ENCODE measurements at places on chromosomes 1 and 21.
A peak's percentile ranks its signal among the peaks of the same experiment; 100 is the strongest.

DNA sequence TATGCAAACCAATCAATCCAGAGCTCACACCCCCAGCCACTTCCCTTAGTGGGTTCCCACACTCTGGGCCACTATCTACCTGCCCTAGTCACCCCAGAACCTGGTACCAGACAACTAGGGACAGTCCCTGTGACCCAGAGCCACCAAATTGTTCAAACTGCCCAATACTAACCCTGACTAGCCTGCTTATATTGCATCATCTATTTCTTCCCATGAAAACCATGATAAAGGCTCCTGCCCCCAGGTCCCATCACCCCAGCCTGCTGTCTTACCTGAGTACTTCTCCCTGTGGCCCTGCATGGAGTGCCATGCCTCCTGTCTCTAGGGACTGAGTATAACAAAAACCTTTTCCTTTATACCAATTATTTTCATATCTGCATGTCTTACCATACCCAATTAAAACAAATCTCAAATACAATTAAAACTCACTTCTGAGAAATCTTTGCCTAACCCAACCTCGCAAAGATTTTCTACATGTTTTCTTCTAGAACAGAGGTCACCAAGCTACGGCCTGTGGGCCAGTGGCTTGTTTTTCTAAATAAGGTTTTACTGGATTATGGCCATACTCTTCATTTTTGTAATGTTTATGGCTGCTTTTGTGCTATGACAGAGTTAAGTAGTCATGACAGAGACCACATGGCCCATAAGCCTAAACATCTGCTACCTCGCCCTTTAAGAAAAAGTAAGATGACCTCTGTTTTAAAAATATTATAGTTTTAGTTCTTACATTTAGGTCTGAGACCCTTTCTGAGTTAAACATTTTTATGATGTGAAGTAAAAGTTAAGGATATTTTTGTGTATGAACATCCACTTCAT lies 31.0 kb upstream of the NID1 start:
- no peak for DNase-seq

DNA sequence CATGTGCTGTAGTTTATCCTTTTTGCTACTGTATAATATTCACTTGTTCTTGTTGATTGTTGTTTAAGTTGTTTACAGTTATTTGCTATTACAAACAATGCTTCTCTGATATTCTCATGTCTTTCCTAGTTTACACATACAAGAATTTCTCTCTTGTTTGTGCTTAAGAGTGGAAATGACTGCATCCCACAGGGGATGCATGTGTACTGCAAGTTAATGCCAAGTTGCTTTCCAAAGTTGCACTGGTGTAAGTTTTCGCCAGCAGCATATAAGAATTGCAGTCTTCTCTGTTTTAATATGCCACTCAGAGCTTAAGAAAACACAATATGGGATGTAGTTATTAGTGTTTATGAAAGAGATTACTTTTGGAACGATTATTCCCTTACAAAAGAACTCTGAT lies 97.7 kb downstream of the NEK7 start:
- DNase-seq: no peak

DNA sequence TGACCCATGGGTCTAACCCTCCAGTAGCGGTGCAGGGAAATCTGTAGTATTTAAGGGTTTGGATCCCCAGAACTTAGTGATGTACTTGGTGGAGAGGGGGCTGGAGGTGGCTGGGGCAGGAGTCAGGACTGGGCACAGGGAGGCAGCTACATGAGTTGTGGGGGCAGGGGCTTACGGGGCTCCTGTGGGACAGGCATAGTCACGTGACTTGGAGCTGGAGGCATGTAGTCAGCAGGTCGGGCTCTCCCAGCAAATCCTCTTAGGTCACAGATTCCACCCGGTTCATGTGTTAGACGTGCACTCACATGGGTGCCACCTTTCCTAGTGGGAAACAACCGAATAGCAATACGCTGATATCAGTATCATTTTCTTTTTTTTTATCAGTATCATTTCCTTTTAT lies 112.1 kb downstream of the PCP4 start:
- no peak for DNase-seq

DNA sequence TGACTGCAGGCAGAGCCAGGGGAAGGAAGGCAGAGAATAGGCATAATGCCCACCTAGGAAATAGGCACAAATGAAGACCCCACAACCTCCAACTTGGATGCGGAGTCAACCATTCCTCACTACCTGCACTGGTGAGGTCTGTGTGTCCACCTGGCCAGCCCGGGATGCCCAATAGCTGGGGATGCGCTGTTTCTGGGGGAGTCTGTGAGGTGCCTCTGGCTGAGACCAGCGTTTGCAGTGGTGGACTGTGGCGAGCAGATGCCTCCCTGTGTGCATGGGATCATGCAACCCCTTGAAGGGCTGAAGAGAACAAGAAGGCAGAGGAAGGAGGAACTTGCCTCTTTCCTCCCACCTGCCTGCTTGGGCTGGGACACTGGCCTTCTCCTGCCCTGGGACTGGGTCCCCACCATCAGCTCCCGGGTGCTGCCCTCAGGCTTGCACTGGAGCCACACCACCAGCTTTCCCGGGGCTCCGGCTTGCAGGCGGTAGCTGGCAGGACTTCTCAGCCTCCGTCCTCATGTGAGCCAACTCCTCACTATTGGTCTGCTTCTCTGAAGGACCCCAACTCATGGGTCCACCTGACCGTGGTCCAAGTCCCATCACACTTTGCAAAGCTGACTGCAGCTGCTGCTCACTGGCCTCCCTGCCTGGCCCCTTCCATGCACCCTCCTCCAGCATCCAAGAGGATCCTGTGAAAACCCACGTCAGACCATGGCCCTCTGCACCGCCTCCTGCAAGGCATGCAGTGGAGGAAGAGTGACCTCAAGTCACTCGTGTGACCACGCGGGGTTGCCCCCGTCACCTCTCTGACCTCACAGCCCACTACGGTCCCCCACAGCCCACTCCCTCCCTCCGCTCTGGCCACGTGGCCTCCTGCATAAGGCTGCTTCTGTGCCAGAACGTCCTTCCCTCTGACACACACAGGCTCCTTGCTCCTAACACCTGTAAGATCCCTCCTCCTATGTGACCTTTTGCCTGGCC lies 2.7 kb upstream of the PDE9A start:
- no peak for DNase-seq

DNA sequence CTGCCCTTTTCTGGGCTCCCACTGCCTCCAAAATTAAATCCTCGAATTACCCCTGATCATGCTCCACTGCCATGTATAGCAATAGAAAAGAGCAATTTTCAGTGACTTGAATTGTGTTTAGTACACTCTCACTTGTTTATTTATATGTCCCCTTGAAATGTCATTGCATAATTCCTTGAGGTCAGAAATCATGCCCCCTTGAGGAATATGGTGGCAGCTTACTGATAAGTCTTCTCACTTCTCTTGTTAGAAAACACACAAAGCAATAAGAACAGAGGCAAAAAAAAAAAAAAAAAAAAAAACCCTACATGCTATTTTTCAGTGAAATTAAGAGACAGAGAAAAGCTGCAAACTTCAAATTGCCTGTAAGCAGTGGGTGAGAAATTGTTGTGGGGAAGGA lies 37.5 kb downstream of the GPR88 start:
- no peak for DNase-seq

DNA sequence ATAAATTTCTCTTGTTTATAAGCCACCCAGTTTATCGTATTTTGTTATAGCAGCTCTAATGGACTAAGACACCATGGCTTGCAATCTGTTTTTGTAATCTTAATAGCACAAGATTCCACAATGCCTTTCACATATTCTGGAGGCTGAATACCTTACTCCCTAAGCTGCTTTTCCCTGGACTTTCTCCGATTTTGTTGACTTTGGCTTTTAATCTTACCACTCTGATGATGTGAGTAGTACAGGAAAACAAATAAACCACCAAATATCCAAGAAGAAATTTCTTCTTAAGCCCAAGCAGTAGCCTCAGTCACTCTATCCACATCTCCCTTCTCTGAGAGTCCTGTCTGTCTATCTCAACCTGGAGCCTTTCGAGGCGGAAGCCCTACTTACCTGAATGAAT lies 838.6 kb downstream of the LTN1 start:
- DNase-seq: no peak

DNA sequence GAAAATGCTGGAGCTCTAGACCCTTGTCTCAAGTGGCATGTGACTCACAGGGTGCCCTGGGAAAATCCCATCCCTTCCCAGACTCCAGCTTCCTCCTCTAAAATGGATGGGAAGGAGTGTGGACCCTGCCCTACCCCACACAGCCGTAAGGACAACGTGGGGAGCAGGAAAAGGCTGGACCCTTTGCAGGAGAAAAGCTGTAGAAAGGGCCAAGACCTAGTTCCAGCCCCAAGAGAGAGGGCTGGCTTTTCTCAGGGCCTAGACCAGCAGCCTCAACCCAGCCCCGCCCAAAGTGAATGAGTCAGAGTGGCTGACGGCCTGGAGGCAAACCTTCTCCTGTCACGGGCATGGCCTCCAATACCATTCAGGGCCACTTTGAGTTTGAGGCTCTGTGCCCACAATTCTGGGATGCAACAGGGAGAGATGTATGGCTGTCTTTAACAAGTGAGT lies 1.1 kb downstream of the LAMB3 start:
- no peak for DNase-seq

DNA sequence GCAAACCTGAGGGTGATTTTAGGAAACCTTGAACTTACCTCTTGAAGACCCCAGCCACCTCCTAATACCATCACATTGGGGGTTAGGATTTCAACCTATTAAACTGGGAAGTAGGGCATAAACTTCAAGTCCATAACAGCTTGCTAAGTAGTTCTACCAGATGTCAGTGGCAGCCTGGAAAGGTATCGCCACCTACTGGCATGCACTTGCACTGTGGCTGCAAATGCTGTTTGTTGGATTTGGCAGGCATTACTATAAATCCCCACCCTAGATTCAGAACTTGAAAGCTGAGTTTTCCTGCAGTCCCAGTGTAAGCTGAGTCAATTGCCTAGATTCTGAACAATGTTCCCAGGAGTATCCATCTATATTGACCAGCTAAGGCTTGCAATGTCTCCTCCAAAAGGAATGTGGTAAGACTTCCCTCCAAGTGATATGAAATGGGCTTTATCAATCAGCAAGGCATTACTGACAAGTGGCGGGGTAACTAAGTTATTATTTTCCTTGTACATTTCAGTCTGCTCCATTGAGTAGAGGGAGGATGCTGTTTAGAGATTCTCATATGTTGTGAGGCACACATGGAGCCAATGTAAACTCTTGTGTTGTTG lies 474.5 kb downstream of the PTPRC start:
- peak; percentile 2 for DNase-seq

GRCh38 chr1:34914958-34915357 lies 14.5 kb downstream of the DLGAP3 start:
- DNase-seq: no peak

GRCh38 chr21:43767498-43767983 lies 8.6 kb downstream of the CSTB start:
- no peak for DNase-seq

- no peak for DNase-seq
These were observed 66.1 kb downstream of the LGR6 start for GRCh38 chr1:202259705-202260104.

DNA sequence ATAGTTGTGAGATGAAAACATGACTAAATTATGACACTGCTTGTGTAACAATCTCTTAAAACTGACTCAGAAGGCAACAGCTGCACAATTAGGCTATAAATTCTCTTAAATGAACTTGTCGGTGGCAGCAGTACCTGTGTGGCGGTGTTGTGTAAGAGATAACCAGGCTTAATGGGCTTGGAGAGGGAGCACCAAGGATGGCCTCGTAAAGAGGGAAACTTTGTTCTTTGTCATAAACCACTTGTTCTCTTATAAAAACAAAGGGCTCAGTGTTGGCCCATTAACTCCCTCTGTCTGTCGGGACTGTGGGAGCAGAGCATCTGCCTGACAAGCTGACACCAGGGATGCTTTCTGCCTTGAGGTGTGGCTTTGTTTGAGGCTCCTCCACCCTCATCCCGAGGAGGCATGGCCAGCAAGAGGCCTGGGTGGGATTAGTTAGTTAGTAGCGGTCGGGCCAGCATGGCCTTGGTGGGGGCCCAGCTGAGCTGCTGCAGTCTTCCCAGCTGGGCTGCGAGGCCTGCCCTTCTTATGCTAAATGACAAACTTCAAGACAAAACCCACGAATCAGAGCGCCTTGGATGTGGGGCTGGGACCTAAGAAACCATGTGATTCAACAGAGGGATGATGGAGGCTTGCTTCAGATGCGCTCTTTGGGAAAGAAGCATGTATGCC lies 171.4 kb downstream of the CAMTA1 start:
- DNase-seq: peak; percentile 54

GRCh38 chr1:94974241-94974640 lies 47.3 kb upstream of the CNN3 start:
- DNase-seq: no peak

Measured in NCI-H748 treated with DMSO at 0.1 percent for 48 hours (cell line).